CD4-positive, alpha-beta T cell treated with Interferon alpha-2 for 1 hour (primary cell): ENCODE measurements at places on chromosomes 7 and 10.

- no peak for DNase-seq
Observed at GRCh38 chr10:48526011-48526821, 78.7 kb downstream of the ARHGAP22 start.

GRCh38 chr10:27207350-27207749 is 33.2 kb downstream of the ACBD5 start:
- no peak for DNase-seq

GRCh38 chr10:2834214-2834613 is 233.1 kb upstream of the PFKP start:
- no peak for DNase-seq

- no peak for DNase-seq
Observed at GRCh38 chr7:93920496-93921182, 896 bp upstream of the GNG11 start.

- peak; percentile 20 for DNase-seq
Observed at GRCh38 chr7:101717628-101718357, 88.7 kb upstream of the MYL10 start.

- DNase-seq = no peak
Observed at GRCh38 chr10:12774204-12774894, 227.2 kb downstream of the CCDC3 start.

DNA sequence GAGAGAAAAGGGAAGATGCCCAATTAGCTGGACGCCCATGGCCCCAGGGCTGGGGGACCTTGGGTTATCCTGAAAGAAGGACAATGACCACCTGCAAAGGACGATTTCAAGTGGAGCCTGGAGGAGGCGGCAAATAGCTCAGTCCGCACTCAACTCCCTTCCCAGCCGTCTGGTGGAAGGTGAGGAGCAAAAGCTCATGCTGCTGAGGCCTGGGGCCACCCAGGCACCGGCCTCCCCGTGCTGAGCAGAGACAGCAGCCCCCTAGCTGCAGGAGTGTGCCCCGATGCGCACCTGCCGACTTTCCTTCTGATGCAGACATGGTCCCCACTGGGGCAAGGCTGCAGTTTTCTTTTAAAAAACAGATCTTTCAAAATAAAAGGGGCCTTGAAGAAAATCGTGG is 7.9 kb downstream of the FAM20C start:
- no peak for DNase-seq

DNA sequence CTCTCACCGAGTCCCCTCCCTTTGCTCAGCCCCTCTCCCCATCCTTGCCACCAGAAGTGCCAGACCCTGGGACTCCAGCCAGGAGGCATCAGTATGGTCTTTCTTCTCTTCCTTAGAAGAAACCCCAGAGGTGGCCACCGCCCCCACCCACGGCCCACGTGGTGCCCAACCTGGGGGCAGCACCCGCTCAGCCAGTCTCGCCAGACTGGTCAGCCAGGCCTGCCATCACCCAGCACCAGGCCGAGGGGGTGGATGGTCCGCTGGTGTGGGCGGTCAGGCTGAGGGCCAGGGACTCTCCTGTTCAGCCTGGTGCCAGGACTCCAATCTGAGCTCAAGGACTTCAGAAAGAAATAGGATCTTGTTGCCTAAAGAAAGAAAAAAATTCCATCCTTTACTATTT is 5.8 kb upstream of the CLDN4 start:
- DNase-seq = no peak

DNA sequence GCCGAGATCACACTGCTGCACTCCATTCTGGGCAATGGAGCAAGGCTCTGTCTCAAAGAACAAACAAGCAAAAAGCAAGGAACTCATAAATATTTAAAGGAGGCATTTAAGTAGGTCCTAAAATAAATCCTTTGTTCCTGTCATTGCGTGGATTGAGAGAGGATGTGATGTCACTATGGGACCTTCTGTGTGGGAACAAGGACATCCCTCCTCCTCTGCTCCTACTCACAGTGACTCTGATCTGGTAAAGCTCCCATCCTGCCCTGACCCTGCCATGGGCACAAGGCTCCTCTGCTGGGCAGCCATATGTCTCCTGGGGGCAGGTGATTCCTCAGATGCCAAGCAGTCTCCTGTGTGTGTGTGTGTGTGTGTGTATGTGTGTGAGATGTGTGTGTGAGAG is 74.1 kb upstream of the PRSS58 start:
- DNase-seq = no peak

- DNase-seq = no peak
Observed at GRCh38 chr10:44126291-44126717, 258.6 kb downstream of the CXCL12 start.

DNA sequence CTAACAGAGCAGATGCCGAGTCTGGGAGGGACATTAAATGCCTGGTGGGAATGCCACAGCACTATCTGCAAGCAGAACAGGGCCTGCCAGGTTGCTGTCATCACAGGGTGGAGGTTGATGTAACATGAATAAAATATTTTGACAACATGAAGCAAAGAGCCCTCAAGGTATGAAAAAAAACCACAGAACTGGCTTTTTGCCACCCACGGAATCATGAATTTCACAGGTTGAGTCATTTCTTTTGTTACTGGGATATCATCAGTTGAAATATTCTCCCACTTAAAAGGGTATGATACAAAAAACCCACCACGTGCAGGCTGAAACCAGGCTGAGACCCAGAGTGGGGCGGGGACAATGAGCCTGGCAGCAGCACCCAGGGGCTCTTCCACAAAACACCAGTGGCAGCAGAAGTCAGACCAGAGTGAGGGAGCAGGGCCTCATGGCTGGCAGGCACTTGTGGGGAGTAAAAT is 220.1 kb downstream of the TNS3 start:
- no peak for DNase-seq

DNA sequence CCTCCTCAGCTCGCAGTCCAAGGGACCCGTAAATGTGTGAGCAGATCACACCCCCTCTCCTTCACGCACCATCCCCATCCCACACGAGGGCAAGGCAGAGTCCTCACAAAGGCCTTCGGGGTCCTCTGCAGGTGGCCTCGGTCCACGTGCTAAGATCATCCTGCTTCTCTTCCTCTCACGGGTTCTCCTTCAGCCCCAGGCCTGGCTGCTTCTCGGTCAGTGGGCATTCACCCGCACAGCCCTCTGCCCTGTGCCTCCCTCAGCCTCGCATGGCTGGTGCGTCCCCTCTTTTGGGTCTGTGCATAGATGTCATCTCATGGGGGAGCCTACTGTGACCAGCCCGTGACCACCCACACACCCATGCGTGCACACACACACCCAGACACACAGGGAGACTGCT is 17.3 kb upstream of the FOXL3 start:
- no peak for DNase-seq

DNA sequence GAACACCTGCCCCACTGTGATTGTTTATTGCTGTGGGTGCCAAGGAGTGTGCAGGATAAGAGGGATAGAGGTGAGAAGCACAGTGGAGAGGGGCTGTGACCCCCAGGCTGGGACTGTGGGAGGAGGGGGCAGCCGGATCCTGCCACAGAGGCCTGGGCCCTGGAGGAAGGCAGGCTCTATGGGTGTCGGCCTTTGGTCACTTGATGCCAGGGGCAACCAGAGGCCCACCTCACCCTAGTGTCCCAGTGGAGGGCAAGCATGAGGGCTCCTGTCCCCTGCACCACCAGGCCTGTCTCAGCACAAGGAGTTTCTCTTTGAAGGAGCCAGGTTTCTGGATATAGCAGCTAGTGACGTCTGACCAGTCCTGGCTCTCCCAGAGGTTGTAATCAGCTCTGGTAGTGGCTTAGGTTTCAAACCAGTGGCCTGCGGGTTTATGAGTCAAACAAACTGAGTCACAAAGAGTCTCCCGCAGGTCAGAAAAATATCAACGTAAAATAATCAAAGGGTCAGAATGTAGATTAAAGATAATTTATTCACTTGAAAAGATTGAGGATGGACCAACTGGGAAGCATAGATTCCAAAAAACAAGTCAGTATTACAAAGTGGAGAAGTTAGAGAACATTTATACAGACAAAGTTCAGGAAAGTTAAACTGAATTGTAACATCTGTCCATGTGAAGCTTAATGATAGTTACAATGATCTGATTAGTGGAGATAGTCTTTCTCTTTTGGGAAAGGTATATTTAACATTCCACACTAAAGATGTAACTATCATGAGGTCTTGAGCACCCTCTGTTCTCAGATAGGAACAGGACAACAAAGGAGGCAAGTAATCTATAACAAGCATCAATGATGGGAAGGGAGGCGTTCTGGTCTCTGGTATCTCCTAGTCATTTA is 37.2 kb upstream of the ZNF488 start:
- DNase-seq = no peak

DNA sequence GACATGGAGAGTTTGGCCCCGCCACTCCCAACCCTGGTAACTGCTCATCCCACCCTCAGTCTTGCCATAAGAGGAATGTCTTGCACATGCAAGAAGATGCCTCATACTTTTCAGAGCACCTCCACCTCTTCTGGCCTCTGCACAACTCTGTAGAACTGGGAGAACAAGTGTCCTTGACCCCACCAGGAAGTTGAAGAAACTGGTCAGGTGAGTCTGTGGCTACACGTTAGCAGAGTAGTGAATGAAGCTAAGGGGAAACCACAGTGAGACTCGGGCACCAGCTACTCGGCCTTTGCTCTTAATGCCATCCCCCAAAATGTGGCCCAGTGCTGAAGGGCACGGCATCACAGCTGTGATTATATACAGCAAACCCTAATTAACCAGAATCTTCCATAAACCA is 110.1 kb downstream of the ARID5B start:
- DNase-seq = no peak

DNA sequence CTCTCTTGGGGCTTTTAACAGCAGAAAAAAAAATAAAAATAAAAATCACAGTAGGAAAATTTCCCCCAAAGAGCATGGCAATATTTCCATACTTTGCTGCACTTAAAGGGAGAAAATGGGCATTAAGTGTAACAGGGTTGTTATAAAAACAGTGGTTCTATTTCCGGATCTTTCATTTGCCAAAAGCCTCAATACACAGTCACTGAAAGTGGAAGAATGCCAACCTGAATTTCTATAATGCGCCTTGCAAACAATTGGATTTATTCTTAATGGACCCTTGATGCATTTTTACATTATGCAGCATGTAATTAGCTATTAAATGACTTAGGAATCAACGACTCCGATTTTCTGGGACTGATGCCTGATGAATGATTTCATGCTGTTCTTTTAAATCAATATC is 127.6 kb upstream of the NANOS1 start:
- no peak for DNase-seq

DNA sequence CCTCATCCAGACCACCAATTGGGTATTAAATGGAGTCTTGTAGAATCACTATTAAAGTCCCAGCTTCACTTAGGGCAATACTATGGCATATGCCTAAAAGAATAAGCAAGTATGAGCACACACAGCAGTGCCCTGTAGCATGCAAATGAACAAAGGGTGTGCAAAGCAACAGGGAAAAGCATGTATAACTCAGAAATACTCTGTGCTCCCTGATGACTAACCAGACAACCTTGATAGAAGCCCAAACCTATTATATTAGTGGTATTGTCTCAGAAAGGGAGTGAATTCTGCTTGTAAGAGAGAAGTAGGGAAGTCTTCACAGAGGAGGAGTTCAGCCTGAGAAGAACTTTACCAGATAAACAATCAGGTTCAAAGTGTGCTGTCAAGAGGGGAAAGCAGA is 131.2 kb downstream of the DGKI start:
- DNase-seq = no peak

GRCh38 chr7:137110091-137110509 is 233.4 kb downstream of the PTN start:
- no peak for DNase-seq

- peak; percentile 7 for DNase-seq
Observed at GRCh38 chr10:13349463-13350274, 1.6 kb upstream of the SEPHS1 start.

GRCh38 chr7:7793921-7794320 is 75.5 kb upstream of the RPA3 start:
- DNase-seq = no peak

DNA sequence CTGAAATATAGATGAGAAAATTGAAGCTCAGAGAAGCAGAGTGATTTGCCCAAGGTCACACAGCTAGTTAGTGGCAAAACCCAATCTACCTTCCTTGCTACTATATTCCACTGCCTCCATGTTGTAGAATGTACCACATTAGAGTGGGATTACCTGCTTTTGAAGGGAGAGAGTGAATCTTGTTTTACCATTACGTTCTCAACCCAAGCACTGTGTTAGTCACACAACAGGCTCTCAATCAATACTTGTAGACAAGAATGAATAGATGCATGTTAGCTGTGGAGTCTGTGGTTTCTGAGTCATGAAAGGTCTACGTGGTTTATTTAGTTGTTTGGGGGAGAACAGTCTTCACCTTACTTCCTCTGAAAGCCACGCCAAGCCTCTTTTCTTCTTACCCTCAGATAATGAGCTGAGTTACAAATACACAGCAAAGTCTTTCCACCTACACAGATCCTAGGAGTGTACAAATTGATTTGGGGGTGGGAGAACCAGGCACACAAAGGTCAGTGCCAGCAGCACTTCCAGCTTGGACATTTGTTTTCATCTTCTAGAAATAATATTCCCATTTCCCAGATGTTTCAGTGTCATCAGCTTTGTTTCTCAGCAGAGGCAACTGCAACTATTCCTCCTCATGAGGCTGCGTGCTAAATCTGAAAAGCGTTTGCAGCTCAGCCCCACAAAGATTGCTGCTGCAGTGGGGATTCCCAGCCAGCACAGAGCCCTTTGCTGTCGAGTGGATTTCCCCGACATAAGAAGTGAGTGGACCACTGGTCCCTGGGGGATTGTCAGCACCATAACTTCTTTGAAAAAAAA is 71.5 kb upstream of the ADO start:
- DNase-seq = peak; percentile 50

- DNase-seq = no peak
Observed at GRCh38 chr7:1087952-1088920, at the start of gene GPER1. TSS of gene GPER1 (plus strand) at chr7:1088113. CDS start at chr7:1091729, 3,616 bp downstream.

- DNase-seq = no peak
Observed at GRCh38 chr7:155377838-155378579, 79.9 kb upstream of the EN2 start.

DNA sequence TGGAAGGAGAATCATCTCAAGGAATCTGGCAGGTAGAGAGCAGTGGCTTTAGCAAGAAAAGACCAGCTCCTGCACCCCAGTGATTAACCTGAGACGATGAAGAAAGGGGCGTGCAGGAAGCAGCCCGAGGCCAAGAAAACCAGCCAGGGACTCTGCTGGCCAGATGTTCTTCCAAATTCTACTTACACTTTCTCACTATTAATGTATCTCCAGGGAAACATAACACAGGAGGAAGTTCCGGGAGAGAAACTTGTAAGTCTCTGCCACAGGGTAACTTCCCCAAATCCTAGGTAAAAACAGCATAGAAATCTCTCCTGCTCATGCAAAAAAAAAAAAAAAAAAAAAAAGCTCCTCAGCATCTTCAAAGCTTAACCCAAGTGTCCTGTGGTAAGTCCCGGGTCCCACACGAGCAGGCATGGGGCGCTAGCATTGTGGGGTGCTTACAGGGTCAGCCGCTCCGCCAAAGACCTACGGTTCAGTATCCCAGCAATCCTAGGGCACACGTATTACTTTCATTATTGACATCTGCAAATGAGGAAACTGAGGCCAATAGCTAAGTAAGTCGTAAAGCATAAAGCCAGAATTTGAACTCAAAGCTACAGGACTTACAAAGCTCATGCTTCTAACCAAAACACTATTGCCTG is 97.2 kb upstream of the GNA12 start:
- DNase-seq = no peak

DNA sequence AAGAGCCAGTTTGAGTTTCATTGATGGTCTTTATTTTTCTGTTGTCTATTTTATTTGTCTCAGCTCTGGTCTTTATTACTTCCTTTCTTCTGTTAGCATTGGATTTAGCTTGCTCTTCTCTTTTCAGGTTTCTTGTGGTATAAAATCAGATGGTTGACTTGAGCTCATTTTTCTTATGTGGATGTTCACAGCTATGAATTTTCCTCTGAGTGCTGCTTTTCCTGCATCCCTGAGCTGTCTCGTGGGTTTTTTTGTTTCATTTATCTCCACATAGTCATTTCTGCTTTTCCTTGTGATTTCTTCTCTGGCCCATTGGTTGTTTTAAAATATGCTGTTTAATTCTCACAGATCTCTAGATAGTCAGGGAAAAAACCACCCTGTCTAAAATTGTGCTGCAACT is 19.7 kb downstream of the ADGRA1 start:
- no peak for DNase-seq
